ENCODE measurements at places on chromosomes 16 and 17. TPM values are rescaled to one million over a fixed set of nuclear protein-coding genes. Genes with fewer than 3 reads are reported as not detected.

- DNase-seq, result peak; percentile 71
- H3K4me1 ChIP-seq, result peaks cover 8% of the 10 kb centered on the region
- no peaks in the 10 kb centered on the region for H3K36me3 ChIP-seq
- no peak overlapping the region for H3K27ac ChIP-seq
Observed at GRCh38 chr17:47315451-47316266, 8.1 kb upstream of the EFCAB13 start.

DNA sequence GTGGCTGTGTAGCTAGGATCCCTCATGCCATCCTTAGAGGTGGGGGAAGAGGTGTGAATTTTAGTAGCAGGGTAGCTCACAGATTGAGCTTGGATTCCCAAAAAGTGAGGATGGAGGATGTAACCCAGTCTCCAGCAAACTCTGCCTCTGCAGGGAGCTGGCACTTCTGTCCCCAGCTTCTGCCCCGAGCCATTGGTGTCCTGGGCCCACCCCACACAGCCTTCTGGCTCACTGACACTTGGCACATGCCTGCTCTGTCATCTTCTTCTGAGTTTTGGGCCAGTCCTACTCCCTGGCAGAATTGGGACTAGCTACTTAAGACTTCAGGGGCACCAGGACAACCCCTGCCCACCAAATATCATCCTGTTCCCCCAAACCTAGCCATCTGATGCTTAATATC is 2.3 kb downstream of the CACNG5 start:
- H3K27me3 ChIP-seq, result peaks cover 41% of the 10 kb centered on the region
- H3K36me3 ChIP-seq, result no peaks in the 10 kb centered on the region
- H3K27ac ChIP-seq, result no peak overlapping the region
- H3K4me1 ChIP-seq, result no peaks in the 10 kb centered on the region

- no peak for DNase-seq
- H3K4me1 ChIP-seq, result no peaks in the 10 kb centered on the region
- H3K36me3 ChIP-seq, result peaks cover 88% of the 10 kb centered on the region
- H3K27me3 ChIP-seq, result no peaks in the 10 kb centered on the region
Observed at GRCh38 chr17:76053246-76054111, 18.8 kb downstream of the SRP68 start.

DNA sequence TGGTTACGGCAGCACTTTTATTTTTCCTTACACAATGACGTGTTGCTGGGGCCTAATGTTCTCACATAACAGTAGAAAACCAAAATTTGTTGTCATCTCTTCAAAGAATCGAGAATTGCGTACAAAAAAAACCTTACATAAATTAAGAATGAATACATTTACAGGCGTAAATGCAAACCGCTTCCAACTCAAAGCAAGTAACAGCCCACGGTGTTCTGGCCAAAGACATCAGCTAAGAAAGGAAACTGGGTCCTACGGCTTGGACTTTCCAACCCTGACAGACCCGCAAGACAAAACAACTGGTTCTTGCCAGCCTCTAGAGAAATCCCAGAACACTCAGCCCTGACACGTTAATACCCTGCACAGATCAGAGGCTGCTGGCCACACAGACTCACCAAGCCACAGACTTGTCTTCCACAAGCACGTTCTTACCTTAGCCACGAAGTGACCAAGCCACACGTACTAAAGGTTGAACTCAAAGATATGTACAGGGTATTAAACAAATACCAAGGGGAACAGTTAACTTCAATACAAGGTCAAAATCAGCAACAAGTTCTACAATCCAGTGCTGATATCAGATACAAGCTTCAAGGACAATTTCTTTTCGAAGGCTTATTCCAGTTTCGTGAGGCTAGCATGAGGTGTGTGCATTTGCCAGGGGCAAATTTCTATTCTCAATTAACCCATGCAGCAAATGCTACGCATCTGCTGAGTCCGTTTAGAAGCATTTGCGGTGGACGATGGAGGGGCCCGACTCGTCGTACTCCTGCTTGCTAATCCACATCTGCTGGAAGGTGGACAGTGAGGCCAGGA is 2.4 kb downstream of the ACTG1 start:
- no peaks in the 10 kb centered on the region for H3K27me3 ChIP-seq
- peak overlapping the region; percentile 95 for H3K4me3 ChIP-seq
- DNase-seq, result peak; percentile 55
- no peak overlapping the region for H3K27ac ChIP-seq
- peaks cover 38% of the 10 kb centered on the region for H3K36me3 ChIP-seq
- H3K4me1 ChIP-seq, result no peaks in the 10 kb centered on the region

DNA sequence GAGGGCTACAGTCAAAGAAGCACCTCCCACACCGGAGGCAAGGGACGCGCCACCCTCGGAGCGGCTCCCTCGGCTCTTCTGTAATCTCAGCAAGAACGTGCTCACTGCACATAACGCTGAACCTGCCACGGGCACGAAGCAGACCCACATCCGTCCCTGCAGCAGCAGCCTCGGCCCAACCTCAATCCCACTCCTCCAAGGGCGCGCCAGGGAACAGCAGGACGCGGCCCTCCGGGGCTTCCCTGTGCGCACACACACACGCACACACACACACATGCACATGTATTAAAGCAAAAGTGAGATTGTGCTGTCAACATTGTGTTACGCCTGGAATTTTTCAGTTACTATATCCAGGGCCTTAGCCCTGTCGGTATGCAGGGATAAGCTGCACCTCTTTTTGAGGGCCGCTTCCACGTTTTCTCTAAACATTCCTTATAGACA is 54.0 kb downstream of the TBC1D16 start:
- H3K36me3 ChIP-seq, result peaks cover 6% of the 10 kb centered on the region
- H3K4me1 ChIP-seq, result no peaks in the 10 kb centered on the region
- H3K27me3 ChIP-seq, result no peaks in the 10 kb centered on the region
- no peak overlapping the region for H3K27ac ChIP-seq

GRCh38 chr17:48484850-48485249 is 46.0 kb downstream of the HOXB1 start:
- peaks cover 3% of the 10 kb centered on the region for H3K4me1 ChIP-seq
- no peak overlapping the region for H3K27ac ChIP-seq
- H3K36me3 ChIP-seq, result no peaks in the 10 kb centered on the region
- H3K27me3 ChIP-seq, result peaks cover 62% of the 10 kb centered on the region
- no peak for DNase-seq

GRCh38 chr17:75295201-75296158 is 6.2 kb upstream of the SLC25A19 start:
- no peak for DNase-seq
- H3K4me1 ChIP-seq, result no peaks in the 10 kb centered on the region
- no peak overlapping the region for H3K4me3 ChIP-seq
- H3K36me3 ChIP-seq, result no peaks in the 10 kb centered on the region

DNA sequence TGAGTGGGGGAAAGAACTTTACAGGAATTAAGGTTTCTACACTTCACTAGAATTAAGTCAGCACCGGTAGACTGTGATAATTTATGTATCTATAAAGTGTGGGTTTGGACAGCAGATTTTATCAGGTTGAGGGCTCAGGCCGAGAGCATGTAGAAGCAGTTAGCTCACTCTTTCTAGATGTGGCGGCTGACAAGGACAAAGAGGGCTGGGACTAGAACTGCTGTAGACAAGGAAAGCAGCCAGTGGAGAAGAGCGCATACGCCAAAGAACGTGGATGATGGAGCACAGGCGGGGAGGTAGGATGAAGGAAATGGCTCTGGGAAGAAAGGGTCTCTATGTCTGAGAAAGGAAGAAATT is 504 bp upstream of the GOSR1 start:
- H3K36me3 ChIP-seq, result peaks cover 27% of the 10 kb centered on the region
- no peaks in the 10 kb centered on the region for H3K27me3 ChIP-seq
- H3K4me3 ChIP-seq, result peak overlapping the region; percentile 89
- no peak overlapping the region for H3K27ac ChIP-seq
- no peak for DNase-seq
- H3K4me1 ChIP-seq, result no peaks in the 10 kb centered on the region

Gene RAB11FIP4
- 39.0 TPM for total RNA-seq
